Activated CD4-positive, alpha-beta T cell treated with anti-CD3 and anti-CD28 coated beads, Interleukin-2, amount 50 U/mL, for 16 hours (primary cell): ENCODE measurements at places on chromosomes 12 and 14.

DNA sequence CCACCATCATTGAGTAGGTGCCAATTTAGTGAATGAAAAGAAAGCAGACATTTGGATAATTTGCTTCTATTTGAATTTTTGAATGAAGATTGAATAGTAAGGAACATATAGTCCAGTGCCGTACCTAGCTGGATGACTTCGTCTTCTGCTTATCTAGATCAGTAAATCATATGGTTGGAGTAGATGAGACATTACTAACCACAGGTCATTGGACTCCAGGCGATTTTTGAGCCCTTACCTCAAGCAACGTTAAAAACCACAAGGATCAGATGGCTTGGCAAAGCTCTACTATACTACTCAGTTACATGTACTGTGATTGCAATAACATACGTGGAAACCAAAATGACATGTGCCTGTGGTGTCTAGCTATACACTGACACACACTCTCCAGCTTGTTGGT is 1.7 kb upstream of the SPATS2 start:
- DNase-seq = no peak

GRCh38 chr14:61183196-61183885 is 97.8 kb downstream of the TMEM30B start:
- DNase-seq = no peak

DNA sequence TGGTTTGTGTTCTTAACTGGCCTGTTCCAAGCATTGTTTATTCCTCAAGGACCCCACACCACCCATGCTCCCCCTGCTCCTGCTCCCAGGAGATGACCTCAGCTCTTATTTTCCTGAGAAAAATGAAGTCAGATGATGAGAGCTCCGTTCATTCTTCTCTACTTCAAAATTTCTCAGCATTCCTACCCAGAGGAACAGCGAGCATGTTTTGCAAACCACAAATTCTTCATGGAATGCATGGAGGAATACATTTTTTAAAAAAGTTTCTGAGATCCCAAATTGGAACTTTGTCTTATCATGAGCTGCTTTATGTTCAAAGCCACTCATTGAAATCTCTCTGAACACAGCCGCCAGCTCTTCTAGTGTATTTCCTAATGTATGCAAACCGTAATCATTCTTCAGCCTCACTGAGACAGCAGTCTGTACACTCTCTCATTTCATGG is 44.9 kb downstream of the SYNE2 start:
- no peak for DNase-seq

- DNase-seq = no peak
These were observed 57.9 kb upstream of the TMX1 start for GRCh38 chr14:51182131-51182565.

DNA sequence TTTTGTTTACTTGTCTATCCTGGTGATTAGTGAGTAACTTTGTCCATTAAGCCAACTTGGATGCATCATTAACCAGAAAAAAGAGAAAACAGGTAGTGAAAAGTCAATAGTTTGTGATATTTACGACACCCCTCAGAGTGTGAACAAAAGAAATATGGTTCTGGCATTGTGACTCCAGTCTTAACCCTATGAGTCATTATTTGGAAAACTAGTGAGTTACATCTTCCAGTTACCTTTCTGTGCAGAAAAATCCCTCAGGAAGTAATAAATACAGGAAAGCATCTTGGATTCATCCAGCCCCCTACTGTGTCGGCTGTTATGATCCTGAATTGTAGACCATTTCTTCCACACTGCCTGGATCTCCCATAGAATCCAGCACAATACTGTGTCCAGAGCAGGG is 379.1 kb downstream of the GALC start:
- DNase-seq = no peak

- DNase-seq = no peak
These were observed 391.7 kb upstream of the TBX3 start for GRCh38 chr12:115075552-115076170.

- DNase-seq = no peak
These were observed 81.2 kb downstream of the SPPL3 start for GRCh38 chr12:120822832-120823503.

DNA sequence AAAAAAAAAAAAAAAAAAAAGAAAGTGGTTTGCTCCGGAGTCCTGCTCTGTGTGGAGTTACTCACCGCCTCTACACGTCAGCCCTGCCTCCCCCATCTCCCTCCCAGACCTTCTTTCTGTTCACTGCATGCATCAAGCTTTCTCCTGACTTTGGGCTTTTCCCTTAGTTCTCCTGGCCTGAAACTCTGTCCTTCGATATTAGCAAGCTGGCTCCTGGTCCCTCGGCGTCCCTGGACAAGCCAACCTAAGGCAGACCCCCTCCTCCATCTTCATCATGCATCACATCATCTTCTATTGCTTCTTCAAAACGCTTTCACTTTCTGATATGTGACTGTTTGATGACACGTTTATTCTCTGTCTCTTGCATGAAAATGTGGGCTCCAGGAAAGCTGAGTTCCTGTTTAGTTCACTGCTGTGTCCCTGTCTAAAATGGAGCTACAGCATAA is 40.6 kb downstream of the SLC15A4 start:
- no peak for DNase-seq

DNA sequence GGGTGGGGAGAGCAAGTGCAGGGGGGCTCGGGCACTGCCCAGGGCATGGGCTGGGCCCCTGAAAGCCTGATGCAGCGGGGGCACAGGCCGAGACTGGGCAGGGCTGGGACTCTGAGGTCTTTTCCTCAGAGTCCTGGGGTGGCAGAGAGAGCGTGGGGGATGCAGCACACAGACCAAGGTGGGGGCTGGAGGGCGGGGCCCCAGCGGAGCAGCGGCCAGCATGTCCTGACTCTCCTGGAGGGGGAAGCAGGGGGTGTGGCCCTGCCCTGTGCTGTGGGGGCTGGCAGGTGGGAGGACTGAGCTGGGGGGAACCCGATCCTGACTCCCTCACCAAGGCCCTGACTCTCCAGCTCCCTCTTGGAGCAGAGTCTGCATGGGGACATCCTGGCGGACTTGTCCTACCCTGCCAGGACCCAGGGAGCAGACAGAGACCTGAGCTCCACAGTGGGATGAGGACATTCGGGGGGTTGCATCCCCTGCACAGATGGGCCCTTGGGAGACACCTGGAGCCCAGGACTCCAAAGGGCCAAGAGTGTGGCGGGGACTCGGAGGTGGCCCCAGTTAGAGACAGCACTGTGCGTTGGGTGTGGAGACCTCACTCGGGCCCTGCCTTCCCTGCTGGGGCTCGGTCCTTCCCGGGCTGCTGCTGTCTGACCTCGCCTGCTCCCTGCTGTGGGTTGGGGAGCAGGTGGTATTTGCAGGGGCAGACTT is 326.1 kb downstream of the TMEM121 start:
- no peak for DNase-seq

GRCh38 chr14:36520601-36521525 is 831 bp upstream of the NKX2-1 start:
- no peak for DNase-seq
